Activated CD4-positive, alpha-beta T cell treated with anti-CD3 and anti-CD28 coated beads for 24 hours (primary cell): ENCODE measurements at places on chromosomes 7 and 10.

GRCh38 chr10:73780966-73781365 lies 882 bp upstream of the CHCHD1 start:
- DNase-seq: no peak

DNA sequence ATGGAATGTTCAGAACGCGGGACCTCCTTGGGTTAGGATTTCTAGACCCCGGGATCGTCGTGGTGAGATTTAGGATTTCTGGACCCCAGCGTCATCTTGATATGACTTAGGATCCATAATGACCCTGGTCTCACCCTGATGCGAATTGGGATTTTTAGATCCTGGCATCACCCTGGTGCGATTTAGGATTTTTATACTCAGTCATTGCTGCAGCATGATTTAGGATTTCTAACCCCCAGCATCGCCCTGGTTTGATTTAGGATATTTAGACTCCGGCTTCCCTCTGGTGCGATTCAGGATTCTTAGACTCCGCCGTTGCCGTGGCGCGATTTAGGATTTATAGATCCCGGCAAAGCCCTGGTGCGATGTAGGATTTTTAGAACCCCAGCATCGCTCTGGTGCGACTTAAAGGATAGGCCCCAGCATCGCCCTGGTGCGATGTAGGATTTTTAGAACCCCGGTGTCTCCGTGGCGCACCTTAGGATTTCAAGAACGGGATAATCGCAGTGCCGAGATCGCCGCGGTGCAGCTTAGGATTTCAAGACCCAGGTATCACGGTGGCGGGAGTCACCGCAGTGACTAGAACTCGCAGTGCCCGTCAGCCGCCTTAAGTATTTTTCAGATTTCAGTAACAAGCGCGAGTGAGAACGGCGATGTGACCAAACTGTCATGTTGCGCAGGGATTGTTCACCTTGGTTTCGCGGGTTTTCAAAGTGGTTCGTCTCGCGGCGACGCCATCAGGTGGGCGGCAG lies 814 bp downstream of the MEST start:
- no peak for DNase-seq

DNA sequence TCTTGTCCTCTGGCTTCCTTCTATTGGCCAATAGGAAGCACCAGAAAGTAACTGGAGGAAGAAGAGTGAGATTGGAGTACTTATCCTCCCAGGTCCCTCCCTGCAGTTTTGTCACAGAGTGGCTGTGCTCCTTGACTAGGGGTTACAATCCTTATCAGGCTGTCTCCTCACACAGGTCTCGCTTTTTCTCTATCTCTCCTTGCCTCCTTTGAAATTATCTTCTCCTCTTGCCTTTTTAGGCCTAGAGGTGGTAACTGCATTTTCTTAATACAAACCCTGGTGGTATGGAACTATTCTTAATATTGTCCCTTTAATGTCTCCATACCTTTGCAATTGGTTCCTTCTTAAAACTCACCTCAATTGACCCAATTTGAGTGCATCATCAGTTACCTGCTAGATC lies 2.7 kb downstream of the PRSS37 start:
- no peak for DNase-seq

DNA sequence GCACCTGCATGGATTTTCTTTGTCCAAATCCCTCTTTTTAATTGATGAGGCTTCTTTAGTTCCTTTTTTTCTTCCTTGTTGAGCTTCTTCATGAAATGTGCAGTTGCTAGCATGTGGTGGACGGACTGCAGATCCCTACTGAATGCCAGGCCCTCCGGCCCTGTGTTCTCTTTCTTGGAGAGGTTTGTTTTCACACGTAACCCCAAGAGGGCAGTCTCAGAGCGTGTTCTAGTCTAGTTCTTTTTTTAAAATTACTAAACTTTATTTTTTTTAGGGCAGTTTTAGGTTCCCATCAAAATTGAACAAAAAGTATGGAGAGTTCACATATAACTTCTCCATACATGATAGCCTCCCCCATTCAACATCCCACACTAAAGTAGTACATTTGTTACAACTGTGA lies 190.0 kb downstream of the CFTR start:
- DNase-seq: no peak

GRCh38 chr7:131522325-131522930 lies 34.0 kb downstream of the PODXL start:
- DNase-seq: no peak

DNA sequence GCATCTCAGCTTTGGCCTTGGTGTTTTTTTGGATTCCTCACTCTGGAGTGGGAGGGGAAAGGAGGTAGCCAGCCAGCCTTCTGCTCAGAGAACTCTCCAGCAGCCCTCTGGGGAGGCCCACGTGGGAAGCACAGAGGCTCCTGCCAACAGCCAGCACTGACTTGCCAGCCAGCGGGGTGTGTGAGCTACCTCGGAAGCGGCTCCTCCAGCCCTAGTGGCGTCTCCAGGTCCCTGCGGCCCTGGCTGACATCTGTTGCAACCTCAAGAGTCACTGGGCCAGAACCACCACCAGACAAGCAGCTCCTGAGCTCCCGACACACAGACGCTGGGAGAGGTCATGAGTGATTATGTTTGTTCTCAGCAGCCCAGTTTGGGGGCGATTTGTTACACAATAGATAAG lies 180.2 kb upstream of the FZD8 start:
- no peak for DNase-seq

- no peak for DNase-seq
These were observed 1.1 kb downstream of the JAKMIP3 start for GRCh38 chr10:132066812-132067211.

- no peak for DNase-seq
These were observed 70.4 kb upstream of the FZD8 start for GRCh38 chr10:35712486-35712885.

DNA sequence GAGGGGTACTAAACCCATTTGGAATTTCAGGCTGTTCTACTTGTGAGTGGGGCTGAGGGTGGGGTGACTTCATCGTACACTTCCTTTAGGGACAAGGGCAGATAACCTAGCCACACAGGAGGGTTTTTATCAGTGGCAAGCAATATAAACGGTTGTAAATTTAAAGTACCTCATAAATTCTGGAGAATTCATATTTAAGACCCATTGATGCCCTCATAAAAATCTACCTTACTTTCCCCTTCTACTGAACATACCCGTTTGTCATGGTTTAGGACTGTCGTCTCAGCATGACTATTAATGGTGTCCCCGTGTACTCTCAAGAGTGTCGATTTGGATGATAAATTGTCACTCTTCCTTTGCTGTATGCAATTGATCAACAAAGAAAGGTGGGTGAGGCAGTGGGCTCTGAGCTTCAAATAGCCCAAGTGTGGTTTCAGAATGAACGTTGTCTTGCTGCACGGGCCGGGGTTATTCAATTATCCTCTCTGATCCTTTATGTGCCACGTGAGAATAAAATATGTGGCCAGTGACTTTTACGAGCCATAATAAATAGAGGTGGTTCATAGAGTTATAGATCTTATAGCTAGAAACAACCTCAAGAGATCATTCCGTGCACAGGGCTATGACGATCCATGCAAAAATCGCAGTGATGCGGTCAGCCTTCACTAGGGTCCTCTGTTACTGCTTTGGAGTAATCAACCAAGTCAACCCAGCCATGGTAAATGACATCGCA lies 82.2 kb downstream of the FAM107B start:
- no peak for DNase-seq

GRCh38 chr7:15464667-15465121 lies 97.1 kb downstream of the AGMO start:
- no peak for DNase-seq

DNA sequence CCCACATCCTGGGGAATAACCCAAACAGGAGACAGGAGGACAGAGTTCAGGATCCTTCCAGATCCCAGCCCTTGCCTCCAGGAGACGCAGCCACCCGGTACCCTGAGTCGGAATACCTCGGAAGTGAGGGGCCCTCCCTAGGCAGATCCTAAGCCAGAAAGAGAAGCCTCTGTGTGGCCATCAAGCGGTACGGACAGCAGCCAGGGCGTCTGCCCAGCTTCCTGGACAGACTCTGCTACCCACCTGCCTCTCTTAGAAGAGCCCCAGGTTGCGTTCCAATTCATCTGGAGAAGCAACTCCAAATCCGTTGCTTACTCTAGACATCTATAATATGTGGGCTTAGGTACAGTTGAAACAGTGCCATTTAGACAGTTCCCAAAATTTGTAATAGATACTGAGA lies 220.2 kb upstream of the SH2B2 start:
- DNase-seq: no peak

DNA sequence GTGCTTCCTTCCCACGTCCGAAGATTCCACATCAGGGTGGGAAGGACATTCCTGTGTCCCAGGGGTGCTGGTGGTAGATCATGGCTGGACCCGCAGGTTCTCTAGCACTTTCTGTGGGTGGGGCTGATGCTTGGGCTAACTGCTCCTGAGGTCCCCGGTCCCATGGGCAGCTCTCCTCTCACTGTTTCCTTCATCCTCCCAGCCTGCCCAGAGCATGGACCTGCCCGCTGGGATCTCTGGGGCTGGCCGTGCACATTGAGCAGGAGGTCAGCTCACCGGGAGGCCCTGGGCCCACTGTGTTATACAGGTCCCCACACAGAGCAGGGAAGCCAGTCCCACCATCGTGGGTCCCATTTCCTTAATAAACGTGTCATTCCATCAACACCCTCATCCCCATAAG lies 502.3 kb downstream of the TCERG1L start:
- DNase-seq: no peak

GRCh38 chr7:44539669-44540506 lies 1.2 kb downstream of the NPC1L1 start:
- DNase-seq: no peak

DNA sequence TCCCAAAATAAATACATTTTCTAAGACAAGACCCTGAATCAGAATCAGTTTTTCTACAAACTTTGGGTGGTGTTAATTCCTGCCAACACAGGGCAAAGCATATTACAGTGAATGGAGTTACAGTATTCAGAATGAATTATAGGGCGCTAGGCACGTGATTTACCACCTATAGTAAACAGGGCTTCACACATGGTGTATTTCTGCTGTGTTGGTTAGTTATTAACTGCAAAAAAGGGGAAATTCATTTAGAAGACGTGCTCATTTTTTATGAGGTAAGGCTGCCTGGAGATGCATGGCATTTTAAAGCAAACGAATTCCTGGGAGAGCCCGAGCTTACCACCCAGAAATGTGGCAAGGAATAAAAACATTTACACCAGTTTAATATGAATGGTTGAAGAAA lies 393.8 kb downstream of the LRMDA start:
- DNase-seq: no peak

DNA sequence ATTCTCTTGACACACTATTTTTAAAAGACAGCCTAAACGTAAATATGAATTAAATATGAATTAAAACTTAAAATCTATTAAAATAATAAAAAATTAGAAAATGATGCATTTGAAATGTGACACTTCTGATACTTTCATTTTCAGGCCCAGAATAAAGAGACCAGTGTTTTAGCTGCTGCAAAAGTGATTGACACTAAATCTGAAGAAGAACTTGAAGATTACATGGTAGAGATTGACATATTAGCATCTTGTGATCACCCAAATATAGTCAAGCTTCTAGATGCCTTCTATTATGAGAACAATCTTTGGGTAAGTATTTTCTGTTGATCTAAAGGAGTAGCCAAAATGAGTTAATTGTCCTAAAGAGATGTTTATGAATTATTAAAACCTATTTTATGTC lies 23.6 kb downstream of the SLK start:
- no peak for DNase-seq

GRCh38 chr7:94174956-94175355 lies 170.8 kb upstream of the BET1 start:
- no peak for DNase-seq

GRCh38 chr7:158015403-158016179 lies 572.0 kb downstream of the PTPRN2 start:
- no peak for DNase-seq

DNA sequence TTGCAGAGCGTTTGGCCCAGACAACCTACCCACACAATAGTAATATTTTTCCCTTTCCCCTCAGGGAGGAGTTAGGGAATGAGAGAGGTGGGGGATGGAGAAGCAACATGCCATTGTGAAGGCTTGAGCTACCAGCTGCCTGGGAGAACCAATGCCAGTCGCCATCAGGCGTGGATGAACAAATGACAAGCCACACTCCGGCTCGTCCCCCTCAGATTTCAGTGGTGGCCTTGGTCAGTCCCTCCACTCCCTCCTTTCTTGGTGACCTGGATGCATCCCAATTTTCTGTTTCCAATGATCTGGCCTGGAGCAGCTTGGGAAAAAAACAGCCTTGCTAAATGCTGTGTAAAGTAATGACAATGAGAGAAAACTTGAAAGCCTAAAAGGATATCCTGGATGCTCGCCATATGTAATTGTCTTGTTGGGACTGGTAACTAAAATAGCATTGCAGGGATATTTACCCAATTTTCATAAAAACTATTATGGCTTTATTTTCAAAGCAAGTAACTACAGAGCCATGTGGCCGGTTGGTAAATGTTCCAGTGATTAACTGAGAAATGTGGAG lies 110.7 kb downstream of the ICA1 start:
- DNase-seq: no peak

- DNase-seq: no peak
These were observed 17.7 kb downstream of the PTPRN2 start for GRCh38 chr7:158569858-158570323.

DNA sequence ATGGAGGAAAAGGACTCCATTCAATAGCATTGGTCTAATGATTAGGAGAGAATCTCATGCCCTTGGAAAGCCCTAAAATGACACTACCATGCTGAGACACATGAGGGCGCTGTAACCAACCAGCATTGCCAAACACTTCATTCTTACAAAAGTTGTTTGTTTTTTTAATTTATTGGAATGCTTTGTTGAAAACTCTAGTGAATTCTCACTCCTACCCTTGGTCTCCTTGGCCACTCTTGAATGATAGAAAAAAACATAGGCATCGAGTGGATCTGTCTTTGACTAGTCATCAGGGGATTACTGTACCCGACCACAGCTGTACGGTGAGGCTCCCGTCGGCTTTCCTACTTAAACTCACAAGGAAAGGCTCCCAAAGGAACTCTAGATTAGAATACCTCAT lies 29.3 kb upstream of the ADD3 start:
- peak; percentile 44 for DNase-seq

GRCh38 chr7:38211940-38212339 lies 33.9 kb downstream of the STARD3NL start:
- no peak for DNase-seq

DNA sequence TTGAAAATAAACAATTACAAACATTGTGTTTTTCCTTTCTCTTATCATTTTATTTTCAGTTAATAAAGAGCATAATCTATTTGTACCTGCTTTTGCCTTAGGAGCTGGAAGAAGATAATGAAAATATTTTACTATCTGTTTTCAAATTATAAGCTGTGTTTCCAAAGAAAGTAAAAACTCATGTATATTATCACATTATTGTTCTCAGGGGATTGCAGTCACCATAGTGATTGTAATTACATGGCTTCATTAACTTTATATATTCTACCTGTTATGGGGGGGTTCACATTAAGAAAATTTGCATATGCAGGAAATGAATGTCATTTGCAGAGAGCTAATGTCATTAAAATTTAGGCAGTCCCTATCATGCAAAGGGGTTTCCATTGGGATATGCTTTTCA lies 542.3 kb downstream of the NXPH1 start:
- DNase-seq: no peak

GRCh38 chr10:118974951-118975350 lies 54.6 kb upstream of the NANOS1 start:
- DNase-seq: no peak
